ENCODE measurements at places on chromosomes 4 and X.

DNA sequence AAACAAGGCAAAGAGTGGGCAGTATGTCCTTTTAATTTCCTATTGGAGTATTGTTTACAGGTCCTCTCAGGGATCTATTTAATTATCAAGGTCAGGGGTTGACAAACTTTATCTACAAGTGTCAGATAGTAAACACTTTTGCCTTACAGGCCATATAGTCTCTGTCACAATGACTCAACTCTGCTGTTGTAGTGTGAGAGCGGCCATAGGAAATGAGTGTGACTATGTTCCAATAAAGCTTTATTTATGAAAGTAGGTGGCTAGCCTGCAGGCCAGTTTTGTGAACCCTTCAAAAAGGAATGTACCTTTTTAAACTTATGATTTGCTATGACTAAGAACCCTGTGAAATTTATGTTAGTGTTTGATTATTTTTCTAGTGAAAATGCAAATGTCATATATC lies 156.1 kb downstream of the GPAT3 start:
- no peak for DNase-seq

DNA sequence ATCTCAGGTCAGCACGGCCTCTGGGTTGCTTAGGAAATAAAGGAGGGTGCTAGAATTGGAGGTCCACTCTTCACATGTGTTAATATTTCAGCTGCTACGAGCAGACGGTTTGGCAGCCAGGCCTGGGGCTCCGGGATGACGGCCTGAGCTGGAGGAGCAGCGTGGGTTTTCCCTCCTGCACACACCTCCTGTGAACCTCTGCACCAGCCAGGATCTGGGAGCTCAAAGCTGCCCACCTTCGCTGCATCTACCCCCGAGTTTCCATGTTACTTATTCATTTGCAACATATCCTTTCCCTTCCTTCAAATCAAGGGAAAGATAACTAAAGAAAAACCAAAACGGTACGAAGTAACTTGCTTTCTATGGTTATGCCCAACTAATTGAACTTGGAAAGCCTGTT lies 13.6 kb downstream of the STOX2 start:
- DNase-seq, result no peak

DNA sequence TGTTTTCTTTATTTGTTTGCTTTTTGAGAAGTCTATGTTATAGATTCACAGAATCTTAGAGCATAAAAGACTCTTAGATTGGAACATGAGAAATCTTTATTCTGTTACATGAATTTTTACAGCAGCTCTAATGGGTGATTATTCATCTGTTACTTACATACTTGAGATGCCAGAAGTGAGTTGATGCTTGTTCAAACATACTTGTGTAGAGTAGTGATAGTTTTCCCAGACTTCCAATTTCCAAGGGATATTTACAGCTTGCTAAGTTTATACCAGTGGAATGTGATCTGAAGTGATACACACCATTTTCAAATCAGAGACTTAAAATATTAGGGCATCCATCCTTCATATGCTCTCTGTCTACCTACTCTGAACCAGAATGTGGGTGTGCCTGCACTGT lies 252.9 kb upstream of the SMIM31 start:
- no peak for DNase-seq

- no peak for DNase-seq
These were observed 4.7 kb downstream of the HAND2 start for GRCh38 chr4:173525118-173526011.
